Left renal pelvis (tissue), 4 donors: ENCODE measurements at places on chromosomes 4 and X. TPM values are rescaled to one million over a fixed set of nuclear protein-coding genes. Genes with fewer than 3 reads are reported as not detected.
A peak's percentile ranks its signal among the peaks of the same experiment; 100 is the strongest.

The PAGE4 gene
- polyA plus RNA-seq = 0.48 TPM

DNA sequence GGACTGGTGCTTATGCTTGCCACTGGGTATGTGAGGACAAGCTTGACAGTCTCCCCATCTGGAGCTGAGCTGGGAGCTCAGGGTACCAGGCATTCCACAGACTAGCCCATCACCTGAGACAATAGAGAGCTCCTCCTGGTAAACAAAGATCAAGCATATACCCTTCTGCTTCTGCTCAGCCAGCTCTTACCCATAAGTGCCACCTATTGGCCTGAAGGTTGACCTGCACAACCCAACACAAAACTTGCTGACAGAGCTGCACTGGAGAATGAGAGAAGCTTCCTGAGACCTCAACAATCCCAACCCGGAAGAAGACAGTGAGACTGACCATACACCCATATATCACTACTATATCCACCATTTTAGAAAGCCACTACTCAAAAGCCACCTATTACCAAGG is 1049.2 kb upstream of the INTU start:
- DNase-seq = no peak

GRCh38 chrX:155819966-155820491 is 61.1 kb upstream of the VAMP7 start:
- DNase-seq = peak; percentile 46

- no peak for DNase-seq
Observed at GRCh38 chr4:11529625-11530201, 101.0 kb upstream of the HS3ST1 start.

- DNase-seq = no peak
Observed at GRCh38 chrX:103722505-103722904, 11.8 kb downstream of the TMEM31 start.
